ENCODE measurements at places on chromosomes 3 and 15.

DNA sequence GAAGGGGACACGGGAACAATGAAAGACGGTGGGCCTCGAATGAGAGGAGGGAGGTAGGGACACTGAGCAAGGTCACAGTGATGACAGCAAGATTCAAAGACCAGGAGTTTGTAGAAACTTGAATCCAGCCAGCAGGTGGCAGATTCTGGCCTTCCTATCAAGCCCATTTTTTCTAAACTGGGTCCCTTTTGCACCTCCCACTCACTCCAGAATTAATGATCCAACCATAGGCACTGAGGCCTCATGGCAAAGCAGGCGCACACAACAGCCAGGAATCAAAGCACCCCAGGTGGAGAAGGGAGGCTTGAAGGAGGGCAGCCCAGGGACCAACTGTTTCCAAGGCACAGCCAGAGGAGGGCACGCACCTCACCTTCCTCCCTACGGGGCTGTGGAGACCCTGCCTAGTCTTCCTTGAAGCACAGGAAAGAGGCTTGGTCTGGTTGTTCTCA is 90.2 kb downstream of the ANP32A start:
- no peak for ATAC-seq

DNA sequence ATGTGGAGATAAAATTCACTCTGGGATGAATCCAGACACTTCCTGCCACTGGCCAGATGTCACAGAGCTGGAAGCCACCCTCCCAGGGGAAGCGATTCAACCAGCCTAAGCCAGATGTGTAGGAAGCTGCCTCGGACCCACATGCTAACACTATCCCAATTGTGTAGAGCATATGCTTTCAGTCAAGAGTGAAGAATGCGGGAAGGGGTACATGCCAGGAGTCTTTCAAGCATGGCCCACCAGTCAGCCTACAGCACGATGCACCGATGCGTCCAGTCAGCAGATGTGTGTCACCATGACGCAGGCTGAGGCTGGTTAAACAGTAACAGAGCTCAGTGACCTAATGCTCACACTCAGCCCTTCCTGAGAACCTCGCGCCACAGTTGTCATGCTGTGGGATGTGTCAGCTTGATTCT is 38.8 kb upstream of the BNC1 start:
- ATAC-seq: no peak

- ATAC-seq: no peak
These were observed 43.1 kb upstream of the HES1 start for GRCh38 chr3:194092881-194093301.

DNA sequence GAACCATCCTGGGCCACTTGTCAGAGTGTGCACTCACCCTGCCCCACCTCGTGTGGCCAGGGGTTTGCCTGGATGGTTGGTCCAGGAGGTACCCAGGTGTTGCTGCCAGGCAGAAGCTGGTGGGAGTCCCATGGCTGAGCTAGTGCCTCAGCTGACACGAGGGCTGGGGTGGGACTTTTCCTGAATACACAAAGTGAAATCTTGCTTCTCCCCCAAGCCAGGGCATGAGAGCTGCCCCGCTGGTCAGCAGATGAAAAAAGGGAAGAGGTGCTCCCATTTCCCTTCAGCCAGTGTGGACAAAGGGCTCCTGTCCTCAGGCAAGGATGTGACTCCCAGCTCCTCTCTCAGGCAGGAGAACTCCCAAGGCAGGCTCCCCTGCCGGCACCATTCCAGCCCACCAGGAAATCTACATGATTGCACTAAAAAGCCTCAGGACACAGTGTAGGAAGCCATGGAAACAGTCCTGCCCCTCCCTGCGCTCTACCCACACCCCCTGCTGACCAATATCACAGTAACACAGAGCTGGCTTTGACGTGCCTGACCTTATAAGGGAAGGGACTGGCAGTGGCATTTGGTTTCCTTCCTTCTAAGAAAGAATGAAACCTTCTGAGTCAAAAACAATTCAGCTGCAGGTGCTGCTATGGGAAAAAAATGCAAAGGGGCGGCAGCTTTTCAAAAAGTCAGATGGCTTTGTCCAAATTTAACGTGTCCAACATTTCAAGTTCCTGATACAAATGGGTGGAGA is 33.9 kb downstream of the MYO5C start:
- ATAC-seq: peak; percentile 99

GRCh38 chr3:129112308-129113052 is 9.1 kb downstream of the RAB43 start:
- no peak for ATAC-seq

DNA sequence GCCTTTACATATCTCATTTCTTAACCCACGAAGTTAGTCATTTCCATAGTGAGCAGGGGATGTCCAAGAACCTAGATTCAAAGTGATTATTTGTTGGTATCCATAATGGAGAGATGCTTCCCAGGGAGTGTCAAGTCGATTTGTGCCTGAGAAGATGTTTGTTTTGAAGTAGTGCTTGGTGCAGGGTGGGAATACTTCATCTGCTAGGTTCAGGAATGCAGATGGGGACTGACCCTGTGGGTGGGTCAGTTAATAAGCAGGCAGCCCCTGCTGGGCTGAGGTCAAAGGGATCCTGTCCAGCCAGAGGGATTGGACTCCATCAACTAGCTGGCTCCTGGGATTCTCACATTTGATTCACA is 44.1 kb upstream of the VILL start:
- no peak for ATAC-seq

DNA sequence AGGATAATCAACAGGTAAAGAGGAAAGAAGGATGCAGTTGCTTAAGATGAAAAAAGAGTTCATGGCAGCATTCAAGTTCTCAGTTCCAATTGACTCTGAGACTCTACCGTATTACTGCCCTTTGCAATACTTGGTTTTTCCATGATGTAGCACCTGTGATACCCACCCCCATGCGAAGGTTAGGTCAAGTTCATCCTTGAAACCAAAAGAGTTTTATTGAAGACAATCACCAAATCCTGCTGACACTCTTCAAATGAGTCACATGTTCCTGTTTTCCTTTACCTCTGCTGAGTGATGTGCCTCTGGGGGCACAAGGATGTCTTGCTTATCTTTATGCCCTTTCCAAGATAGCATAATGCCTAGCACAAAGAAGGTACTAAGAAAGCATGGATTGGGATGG is 111.3 kb upstream of the SLC7A14 start:
- peak; percentile 47 for ATAC-seq

- no peak for ATAC-seq
These were observed 34.3 kb downstream of the STT3B start for GRCh38 chr3:31567036-31567435.

DNA sequence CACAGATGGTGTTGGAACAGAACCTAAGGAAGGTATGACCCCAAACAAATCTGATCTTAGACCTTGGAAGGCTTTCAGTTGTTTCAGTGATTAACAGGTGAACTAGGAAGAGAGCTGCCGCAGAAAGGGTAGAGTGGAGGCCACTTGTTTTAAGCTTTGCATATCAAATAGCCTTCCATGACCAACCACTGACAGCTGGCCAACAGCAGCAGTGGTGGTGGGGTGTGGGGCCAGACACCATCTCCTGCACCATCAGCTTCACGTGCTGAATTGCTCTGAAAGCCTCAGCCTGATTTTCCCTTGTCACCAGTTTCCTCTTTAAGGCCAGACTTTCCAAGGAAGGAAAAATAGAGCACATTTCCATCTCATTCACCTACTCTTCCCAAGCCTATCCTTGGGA is 16.6 kb upstream of the OSBPL11 start:
- ATAC-seq: no peak

DNA sequence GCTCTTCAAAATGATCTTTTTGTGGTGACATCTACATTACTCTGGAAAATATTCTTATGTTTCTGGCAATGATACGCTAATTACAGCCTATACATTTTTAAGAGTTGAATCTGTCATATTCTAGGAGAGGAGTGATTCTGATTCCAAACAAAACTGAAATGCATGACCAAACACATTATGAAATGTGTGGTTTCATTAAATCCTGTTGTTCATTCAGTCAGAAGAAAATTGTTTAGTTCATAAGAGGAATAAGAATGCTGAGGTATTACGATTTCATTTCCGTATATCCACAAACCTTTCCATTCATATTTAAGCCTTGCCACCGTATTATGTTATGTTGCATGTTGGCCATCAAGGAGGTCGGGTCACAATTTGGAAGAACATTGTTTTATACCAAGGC is 345.1 kb downstream of the FEZF2 start:
- ATAC-seq: no peak

DNA sequence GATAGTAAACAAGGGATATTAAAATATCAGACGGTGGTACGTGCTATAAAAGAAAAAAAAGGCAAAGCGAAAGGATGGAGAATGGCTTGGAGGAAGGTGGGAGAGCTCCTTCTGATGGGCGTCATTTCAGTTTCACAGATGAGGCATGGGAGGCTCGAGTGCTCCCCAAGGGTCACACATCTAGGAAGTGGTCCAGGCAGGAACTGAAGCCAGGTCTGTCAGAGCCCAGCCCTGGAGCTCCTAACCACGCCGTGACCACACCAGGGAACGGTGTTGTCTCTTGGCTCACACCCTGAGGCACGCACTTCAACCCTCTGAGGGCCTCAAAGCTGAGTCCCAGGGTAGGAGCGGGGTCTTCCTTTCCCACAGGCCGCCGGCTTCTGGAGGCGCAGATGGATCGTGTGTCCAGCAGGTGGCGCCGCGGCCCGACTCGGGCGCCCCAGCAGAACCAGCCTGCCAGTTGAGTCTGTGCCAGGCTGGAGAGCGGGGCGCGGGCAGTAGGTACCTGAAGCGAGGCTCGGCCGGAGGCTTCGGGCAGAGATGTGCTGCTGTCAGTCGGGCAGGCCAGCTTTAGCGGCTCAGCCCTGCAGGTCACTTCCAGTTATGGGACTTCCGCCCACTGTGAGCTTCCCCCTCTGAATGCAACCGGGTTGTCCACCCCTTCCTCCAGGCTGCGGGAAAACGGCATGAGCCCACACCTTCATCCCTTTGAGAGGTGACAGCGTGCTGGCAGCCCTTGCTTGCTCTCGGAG is 68.1 kb downstream of the SLC6A1 start:
- ATAC-seq: peak; percentile 62

DNA sequence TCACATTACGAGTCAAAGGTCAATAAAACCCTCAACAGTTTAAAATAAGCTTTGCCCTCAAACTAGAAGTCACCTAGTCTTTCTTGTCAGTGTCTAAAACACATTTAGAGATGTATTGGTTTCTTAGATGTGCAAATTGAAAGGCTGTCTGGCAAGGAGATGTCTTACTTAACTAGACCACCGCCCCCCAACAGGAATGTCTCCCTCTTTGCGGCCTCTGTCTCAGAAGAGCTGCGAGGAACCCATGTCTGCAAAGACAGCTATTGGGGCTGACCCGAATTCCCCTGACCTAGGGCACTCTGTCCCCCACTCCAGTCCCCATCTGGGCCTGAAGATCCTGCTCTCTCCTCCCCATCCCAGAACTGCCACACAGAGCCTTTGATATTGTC is 46.3 kb downstream of the ZIC4 start:
- ATAC-seq: no peak

DNA sequence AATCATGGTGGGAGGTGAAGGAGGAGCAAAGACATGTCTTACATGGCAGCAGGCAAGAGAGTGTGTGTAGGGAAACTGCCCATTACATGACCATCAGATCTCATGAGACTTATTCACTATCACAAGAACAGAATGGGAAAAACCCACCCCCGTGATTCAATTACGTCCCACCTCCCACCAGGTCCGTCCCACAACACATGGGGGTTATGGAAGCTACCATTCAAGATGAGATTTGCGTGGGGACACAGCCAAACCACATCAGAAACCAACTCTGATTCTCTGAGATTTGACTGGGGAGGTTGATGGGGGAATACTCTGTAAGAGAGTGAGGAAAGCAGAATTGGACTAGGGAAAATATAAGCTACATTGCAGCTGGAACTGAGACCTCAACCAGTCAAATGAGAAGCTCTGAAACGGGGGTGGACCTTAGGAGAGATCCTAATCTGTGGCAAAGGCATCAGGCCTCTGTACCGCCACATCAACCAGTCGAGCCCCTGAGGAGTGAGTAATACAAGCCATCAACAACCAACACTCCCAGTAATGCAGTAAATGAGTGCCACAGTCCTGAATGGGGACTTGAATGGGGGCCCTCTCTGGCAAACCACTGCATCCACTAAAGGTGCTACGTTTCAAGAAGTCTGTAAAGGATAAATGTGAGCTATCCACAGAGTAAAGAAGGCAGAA is 207.9 kb upstream of the GADL1 start:
- no peak for ATAC-seq

DNA sequence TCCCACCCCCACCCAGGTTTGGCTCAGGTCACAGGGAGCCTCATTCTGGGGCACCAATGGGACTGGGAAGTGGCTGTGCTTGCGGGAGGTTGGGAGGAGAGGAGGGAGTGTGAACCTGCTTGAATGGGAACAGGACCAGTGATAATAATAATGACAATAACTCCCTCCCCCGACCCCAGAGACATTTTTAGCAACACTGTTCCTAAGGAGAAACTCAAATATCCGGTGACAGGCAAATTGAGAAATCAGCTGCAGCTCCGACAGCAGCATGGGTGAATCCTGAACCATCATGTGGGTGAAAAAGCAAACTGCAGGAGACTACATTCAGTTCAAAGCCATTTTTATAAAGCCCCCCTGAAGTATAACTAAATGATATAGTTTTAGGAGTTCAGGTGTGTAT is 11.6 kb upstream of the RPL29 start:
- no peak for ATAC-seq

DNA sequence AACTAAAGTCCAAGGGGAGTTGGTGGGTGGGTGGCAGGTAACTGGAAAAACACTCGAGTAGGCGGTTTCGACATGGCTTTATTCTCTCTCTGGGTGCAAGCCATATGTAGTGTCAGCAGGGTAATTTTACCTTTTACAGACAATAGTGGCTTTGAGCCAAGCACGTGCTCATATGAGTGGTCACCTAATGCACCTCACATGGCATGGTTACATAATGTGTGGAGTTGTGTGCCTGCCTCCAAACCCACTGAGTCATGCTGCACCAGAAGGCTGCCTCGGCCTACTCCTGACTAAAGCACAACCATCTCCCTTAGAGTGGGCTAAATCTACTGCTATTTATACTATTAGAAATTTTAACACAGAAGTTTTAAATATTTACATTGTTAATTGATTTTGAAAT is 16.5 kb downstream of the CCRL2 start:
- no peak for ATAC-seq

DNA sequence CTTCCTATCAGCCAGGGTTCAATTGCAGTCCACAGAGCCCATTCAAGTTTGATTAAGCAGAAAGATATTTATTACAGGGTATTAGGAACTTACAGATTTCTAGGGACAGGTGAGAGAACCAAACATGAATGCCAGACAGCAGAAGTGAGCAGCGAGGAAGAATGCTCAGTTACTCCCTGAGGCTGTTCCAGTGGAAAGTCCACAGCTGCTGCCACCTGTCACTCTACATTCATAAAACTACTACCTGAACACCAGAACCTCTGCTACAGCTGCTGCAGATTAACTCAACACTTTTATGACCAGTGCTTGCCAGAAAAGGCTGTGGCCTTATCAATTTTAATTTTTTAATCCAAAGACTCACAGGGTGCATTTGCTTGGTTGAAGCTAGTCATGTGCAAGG is 325.4 kb upstream of the ONECUT1 start:
- ATAC-seq: no peak

GRCh38 chr3:48130321-48130904 is 57.8 kb downstream of the CDC25A start:
- no peak for ATAC-seq

DNA sequence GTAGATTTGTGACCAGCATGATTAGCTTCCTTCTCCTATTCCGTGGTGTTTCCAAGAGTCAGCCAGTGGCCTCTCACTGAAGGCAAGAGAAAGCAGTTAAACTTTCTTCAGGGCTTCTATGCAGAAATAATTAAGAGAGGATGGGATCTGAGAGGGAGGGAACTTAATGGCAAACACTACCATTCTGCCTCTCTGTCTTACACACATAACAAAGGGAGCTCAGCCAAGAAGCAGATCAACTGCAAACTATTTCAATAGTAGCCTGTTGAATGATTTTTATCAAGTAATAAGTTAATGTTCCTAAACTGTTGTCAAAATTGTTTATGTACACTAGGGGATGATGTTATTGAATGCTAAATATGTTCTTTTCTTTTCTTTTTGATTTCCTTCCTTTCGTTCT is 11.8 kb downstream of the OXSR1 start:
- ATAC-seq: no peak
